Erythroblast (primary cell): ENCODE measurements at places on chromosomes 7 and 10.

GRCh38 chr10:49298671-49298982 is 343 bp upstream of the C10orf71 start:
- no peak for DNase-seq

DNA sequence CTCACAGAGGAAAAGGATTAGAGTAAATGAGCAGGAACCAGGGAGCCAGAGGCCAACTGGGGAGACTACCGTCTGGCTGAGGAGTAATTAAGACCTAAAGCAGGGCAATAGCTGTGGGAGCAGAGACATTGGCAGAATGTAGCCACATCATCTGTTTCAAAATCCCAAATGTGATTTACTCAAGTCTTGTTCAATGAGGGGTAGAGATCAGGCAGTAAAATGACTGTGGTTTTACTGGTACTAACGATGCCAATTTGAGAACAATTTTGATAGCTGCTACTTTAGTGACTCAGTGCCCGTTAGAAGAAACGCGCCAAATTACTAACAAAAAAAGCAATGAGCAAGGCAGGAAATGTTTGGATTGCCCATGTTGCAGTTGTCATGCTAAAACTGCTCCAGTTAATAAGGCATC is 12.7 kb upstream of the MIOS start:
- DNase-seq = no peak

- DNase-seq = no peak
These were observed 91.5 kb downstream of the FAS start for GRCh38 chr10:89082086-89082485.

DNA sequence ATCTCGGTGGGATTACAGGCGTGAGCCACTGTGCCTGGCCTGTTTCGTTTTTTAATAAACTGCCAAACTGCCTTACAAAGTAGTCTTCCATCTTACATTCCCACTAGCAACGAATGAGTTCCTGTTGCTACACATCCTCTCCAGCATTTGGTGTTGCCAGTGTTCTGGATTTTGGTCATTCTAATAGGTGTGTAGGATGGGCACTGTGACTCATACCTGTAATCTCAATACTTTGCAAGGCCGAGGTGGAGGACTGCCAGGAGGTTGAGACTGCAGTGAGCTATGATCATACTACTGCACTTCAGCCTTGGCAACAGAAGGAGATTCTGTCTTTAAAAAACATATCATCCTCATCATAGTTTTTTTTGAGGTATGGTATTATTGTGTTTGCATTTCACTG is 21.4 kb upstream of the RSBN1L start:
- DNase-seq = no peak

GRCh38 chr10:79003183-79004100 is 65.3 kb upstream of the ZMIZ1 start:
- peak; percentile 42 for DNase-seq
